Effector memory CD8-positive, alpha-beta T cell (primary cell): ENCODE measurements at places on chromosomes 7 and 10.

DNA sequence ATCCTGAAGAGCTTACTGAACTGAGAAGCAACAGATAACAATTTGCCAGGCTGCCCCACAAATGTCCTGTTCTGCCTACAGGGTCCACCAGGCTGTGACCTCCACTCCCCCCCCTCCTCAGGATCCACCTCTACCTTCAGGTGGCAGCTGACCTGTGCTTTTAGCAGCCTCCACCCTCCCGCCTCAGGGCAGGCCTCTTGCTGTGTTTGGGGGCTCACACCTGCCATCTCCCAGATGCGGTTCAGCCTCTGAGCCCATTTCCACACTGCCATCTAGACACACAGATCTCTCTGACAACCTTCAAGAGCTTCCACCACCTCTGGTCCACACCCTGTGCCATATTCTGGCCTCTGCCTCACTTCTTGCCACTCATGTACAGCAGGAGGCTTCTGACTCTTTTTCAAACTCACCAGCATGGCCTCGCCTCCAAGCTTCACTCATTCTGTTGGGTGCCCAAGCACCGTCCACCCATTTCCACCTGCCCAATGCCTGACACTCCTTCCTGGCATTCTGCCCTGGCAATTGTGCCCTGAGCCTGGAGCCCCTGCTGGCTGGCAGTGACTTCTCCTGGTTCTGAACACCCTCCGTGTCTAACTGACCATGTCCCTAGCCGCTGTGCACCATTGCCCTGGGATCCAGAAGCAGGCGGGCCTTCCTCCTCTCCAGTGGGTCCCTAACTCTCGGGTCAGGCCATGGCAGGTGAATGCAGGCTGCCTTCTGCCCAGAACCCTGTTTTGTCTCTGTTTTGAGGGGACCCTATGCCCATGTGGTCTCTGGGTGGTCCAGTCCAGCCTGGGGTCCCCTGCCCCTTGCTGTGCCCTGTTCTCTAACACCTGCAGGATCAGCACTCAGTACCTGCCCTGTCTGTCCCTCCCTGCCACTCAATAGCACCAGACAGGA is 18.5 kb downstream of the TMEM72 start:
- no peaks in the 10 kb centered on the region for H3K4me1 ChIP-seq
- H3K27ac ChIP-seq: no peak overlapping the region
- no peaks in the 10 kb centered on the region for H3K36me3 ChIP-seq

GRCh38 chr7:15313361-15313760 is 248.5 kb downstream of the AGMO start:
- no peak overlapping the region for H3K4me3 ChIP-seq
- no peaks in the 10 kb centered on the region for H3K36me3 ChIP-seq

DNA sequence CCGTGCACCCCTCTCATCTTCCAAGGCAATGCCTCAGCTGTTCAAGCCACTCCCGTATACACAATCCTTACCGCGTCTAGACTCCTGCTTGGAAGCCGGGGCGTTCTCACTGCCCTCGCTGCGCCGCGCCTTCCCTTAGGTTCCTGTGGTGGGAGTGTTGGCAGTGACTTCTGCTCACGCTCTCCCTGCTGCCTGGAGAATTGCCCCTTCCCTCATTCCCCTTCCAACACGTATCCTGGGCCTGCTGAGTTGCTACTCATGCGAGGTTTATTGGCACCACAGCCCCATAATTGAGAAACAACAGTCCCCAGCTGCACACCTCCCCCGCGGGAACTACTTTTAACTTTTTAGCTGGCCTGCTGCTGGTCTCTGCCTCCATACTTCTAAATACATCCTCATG is 31.9 kb downstream of the RBM17 start:
- H3K4me1 ChIP-seq: no peaks in the 10 kb centered on the region
- H3K27ac ChIP-seq: no peak overlapping the region
- no peak overlapping the region for H3K4me3 ChIP-seq
- no peaks in the 10 kb centered on the region for H3K27me3 ChIP-seq

GRCh38 chr7:5704534-5704922 is 76.9 kb downstream of the RNF216 start:
- H3K27me3 ChIP-seq: no peaks in the 10 kb centered on the region
- H3K36me3 ChIP-seq: peaks cover 56% of the 10 kb centered on the region
- no peak overlapping the region for H3K4me3 ChIP-seq

DNA sequence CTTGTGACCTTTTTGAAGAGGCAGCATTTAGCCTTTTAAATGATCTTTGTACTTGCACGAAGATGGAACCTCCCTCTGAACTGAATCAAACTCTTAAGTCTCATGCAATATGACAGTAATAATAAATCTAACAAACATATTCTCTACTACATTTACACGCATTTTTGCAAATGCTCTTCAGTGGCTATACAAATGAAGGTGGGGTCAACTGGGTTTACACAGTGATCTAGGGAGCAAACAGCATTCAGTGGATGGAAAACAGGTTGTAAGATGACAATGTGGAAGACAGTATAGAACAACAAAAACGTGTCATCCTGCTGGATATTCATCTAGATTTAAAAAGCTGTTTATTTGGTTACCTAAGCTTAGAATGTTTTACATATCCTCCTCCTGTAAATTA is 7.5 kb downstream of the CCDC186 start:
- no peak for DNase-seq
- peaks cover 30% of the 10 kb centered on the region for H3K36me3 ChIP-seq

GRCh38 chr10:85611093-85611740 is 755.4 kb downstream of the GRID1 start:
- H3K4me1 ChIP-seq: peaks cover 22% of the 10 kb centered on the region
- no peak for DNase-seq
- no peaks in the 10 kb centered on the region for H3K27me3 ChIP-seq
- H3K36me3 ChIP-seq: peaks cover 5% of the 10 kb centered on the region
- no peak overlapping the region for H3K27ac ChIP-seq

GRCh38 chr7:23712368-23713284 is 2.6 kb downstream of the STK31 start:
- DNase-seq: no peak
- H3K4me3 ChIP-seq: no peak overlapping the region
- no peaks in the 10 kb centered on the region for H3K27me3 ChIP-seq
- H3K27ac ChIP-seq: no peak overlapping the region

GRCh38 chr10:121823993-121824463 is 103.8 kb downstream of the ATE1 start:
- no peak overlapping the region for H3K4me3 ChIP-seq
- no peaks in the 10 kb centered on the region for H3K36me3 ChIP-seq
- H3K27ac ChIP-seq: no peak overlapping the region
- H3K4me1 ChIP-seq: no peaks in the 10 kb centered on the region
- H3K27me3 ChIP-seq: no peaks in the 10 kb centered on the region
- no peak for DNase-seq

DNA sequence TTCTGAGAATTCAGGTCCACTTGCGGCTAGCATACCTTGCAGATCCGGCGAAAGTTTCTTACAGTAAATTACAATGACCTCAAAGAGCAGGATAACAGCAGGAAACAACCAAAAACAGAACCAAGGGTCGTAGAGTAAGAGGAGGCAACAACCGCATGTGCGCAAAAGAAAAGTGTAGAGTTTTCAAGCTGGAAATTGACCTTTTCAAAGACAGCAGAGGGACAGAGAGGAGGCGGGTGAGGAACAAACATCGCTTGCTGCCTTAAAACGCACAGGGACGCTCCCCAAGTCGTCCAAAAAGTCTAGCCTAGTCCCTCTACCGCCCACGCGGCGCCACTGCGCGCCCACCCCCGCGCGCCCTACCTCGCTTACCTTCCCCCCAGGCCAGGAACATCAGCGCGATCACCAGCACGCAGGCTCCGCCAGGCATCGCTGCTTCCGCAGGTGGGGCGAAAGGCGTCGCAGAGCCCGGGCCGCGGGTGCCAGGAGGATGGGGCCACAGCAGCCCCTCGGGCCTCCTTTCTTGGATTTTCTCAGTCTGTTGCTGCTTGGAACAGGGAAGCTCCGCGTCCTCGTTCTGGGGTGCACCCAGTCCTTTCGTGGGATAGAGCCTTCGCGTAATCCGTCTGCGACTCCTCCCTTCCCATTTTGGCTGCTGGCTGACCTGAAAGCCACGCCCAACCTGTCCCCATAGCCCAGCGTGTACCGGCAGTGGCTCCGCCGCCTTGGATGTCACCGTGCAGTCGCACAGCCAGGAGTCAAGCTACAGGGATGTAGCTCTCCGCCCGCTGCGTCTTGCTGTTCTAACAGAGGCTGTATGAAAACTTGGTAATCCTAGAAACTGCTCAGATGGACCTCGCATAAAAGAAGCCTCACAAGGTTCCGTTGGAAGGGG is at the start of gene VWDE:
Gene VWDE, minus strand, starts transcription at position 579 of the 895 bp plus-strand sequence. Its CDS starts 149 bp downstream, at position 430.
- H3K4me1 ChIP-seq: peaks cover 12% of the 10 kb centered on the region
- H3K36me3 ChIP-seq: no peaks in the 10 kb centered on the region
- peak within 1 kb of the TSS; percentile 50 for H3K27ac ChIP-seq
- H3K27me3 ChIP-seq: peaks cover 59% of the 10 kb centered on the region

DNA sequence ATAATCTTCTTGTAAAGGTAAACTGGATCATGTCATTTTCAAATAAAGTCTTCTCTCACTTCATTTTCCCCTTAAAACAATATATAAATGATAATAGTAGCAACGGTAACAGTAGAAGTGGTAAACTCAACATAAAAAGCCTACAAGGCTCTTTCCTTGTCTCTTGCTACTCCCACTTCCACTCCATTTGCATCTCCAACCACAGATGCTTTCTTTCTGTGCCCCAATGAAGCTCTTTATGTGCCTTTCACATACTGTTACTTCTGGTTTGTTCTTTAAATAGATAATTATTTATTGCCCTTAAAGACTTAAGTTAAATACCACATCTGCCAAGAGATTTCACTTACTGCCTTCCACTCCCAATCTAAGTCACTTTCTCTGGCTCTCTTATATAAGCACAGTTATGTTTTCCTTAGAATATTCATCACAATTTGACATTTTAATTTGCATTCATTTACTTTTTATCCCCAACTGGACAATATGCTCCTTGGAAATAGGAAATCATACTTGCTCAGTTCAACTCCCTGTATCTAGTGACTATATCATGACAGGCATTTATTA is 149.9 kb downstream of the CRPPA start:
- no peaks in the 10 kb centered on the region for H3K27me3 ChIP-seq
- peaks cover 3% of the 10 kb centered on the region for H3K4me1 ChIP-seq
- H3K36me3 ChIP-seq: no peaks in the 10 kb centered on the region
- DNase-seq: no peak
- H3K27ac ChIP-seq: no peak overlapping the region
- no peak overlapping the region for H3K4me3 ChIP-seq

DNA sequence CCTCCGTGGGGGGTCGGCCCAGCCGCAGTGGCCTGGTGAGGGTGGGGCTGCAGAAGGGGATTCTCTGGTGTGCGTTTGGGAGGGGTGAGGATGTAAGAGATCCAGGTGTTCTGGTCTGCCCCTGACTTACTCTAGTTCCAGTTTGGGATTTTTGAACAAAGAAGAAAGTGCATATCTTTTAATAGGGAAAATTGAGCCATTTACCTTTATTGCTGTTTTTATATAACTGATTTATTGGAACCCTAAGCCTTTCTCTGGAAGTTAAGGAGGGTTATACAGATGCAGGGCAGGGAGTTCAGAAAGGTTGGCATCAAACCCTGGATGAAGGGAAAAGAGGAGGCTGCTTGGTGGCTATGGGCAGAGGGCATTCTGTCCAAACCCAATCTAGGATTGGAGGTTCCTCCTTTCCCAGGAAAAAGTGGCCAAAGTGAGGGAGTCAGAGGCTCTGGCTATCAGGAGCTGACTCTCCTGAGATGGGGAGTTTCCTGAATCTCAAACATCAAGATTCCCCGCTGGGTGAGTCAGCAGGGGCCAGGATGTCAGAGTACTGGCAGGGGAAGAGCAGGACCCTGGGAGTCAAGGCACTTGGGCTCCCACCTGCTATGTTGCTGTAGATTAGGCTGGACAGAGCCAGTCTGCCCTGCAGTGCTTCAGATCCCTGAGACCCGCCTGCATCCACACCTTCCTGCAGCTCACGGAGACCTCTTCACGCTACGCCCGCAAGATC is 67.5 kb downstream of the CLIP2 start:
- DNase-seq: no peak
- peaks cover 7% of the 10 kb centered on the region for H3K36me3 ChIP-seq
- no peaks in the 10 kb centered on the region for H3K4me1 ChIP-seq
- no peak overlapping the region for H3K4me3 ChIP-seq
- H3K27ac ChIP-seq: no peak overlapping the region

GRCh38 chr7:135756191-135756590 is 7.6 kb upstream of the FAM180A start:
- no peak for DNase-seq
- H3K4me3 ChIP-seq: no peak overlapping the region
- H3K4me1 ChIP-seq: no peaks in the 10 kb centered on the region
